Germinal center (tissue), 1 donor: ENCODE measurements at places on chromosomes 16 and 17.

DNA sequence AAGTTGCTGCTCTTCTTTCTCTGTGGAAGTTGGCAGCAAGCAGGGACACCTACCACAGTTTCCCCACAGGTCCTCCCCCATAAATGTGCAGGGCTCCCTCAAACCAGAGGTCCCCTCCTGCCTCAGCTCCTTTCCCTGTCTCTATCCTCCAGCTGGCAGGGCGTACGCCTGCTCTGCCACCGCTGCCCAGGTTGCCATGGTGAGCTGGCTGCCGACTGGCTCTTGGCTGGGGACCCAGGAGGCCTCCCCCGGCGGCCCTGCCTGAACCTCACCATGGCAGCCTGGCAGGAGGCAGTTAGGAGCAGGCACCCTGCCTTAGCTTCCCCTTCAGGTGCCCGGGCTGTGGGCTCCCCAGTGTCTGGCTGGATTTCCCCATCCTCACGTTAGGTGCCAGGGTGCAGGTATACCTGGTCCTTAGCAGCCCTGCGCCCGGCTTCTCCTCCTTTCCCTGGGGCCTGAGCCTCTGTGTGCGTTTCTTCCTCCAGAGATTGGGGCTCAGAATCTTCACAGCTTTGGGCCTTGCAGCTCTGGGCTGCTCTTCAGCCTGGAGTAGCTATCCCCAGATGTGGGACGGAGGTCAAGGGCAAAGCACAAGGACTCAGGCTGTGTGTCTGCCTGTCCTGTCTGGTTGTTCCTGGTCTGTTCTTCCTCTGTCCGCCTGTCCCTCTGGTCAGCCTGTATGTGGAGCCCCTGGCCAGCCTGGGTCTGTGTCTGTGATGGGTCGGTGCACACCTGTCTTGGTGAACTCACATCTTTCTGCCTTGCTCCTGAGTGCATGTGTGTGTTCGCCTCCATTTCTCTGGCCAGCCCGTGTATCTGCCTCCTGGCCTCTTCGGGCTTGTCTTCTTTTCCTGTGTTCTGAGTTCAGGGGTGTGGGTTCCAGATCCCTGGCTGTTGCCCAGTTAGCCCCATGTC is 15.7 kb downstream of the GJD3 start:
- DNase-seq = no peak

GRCh38 chr16:15575293-15576049 is 67.5 kb downstream of the MARF1 start:
- DNase-seq = no peak

- no peak for DNase-seq
These were observed 635.4 kb upstream of the GOT2 start for GRCh38 chr16:59369523-59369922.

DNA sequence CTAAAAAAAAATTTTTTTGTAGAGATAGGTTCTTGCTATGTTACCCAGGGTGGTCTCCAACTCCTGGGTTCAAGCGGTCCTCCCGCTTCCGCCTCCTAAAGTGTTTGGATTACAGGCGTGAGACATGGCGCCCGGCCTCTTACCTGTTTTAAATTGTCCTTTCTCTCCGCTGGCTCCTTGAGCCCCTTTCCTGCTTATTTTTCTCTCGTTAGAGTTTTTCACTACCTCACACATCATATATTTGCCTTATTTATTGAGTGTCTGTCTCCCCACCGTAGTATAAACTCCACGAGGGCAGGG is 760 bp upstream of the SEC14L5 start:
- no peak for DNase-seq

- no peak for DNase-seq
These were observed 760.5 kb upstream of the SOX9 start for GRCh38 chr17:71360301-71360700.

DNA sequence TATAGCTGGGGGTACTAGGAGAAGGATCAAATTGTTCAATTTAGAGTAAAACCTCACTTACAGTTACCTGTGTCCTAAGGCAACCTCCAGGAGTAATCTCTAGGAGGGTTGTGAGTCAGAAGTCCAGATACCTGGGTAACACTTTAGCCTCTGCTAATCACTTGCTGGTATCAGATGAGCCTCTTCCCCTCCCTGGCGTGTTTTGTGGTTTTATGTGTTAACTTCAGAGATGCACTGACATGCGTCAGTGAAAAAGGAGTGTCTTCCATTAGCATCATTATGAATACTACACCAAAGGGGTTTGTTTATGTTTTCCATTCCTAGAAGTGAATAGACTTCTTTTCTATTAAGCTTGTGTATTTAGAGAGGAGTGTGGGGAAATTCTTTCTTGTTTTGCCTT is 208.2 kb downstream of the FTO start:
- DNase-seq = no peak

GRCh38 chr16:49017501-49017900 is 264.1 kb downstream of the CBLN1 start:
- no peak for DNase-seq

GRCh38 chr16:9497750-9498149 is 406.3 kb downstream of the HAPSTR1 start:
- no peak for DNase-seq

DNA sequence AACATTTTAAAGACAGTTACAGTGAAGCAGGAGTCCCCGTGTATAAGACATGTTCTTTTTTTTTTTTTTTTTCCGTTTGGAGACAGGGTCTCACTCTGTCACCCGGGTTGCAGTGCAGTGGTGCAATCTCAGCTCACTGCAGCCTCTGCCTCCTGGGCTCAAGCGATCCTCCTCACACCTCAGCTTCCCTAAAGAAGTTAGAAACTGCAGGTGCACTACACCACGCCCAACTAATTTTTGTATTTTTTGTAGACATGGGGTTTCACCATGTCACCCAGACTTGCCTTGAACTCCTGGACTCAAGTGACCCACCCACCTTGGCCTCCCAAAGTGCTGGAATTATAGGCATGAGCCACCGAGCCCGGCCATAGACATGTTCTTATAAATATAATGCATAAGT is 3.0 kb downstream of the EVI2B start:
- DNase-seq = no peak

DNA sequence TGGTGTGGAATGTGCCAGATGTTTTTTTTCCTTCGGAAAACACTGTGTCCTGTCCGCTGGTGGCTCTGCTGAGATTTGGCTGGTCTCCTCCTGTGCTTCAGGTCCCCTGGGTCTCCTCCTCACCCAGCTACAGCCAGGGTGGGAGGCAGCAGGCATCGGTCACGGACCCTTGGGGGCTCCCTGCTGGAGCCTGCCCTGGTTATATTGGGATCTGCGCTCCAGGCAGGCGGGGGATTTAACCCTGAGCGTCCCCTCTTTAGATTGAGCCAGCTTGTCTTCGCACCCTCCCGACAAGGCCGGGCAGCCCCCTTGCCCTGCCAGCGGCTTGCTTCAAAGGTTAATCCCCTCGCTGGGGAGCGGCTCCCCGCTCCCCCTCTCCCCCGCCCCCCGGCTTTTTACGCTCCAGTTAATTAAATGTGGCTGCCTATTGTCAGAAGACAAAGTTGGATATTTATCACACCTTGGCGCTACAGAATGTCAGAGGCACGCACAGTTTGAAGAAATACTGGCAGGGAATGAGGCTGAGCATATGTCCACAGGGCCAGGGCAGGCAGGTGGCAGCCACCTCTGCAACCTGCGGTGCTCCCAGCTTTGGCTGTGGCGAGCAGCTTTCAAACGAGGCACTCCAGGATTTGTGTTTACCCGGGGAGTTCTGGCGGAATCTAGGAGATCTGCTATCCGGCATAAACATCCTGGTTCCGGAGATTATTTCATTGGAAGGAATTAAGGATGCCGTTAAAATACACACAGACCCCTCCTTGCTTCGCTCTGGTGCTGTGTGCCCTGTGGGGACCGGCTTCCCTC is 38.2 kb upstream of the GSE1 start:
- DNase-seq = no peak

GRCh38 chr17:6108382-6108781 is 38.2 kb downstream of the WSCD1 start:
- DNase-seq = no peak

- DNase-seq = no peak
These were observed 21.2 kb upstream of the MYO15B start for GRCh38 chr17:75566416-75566815.

DNA sequence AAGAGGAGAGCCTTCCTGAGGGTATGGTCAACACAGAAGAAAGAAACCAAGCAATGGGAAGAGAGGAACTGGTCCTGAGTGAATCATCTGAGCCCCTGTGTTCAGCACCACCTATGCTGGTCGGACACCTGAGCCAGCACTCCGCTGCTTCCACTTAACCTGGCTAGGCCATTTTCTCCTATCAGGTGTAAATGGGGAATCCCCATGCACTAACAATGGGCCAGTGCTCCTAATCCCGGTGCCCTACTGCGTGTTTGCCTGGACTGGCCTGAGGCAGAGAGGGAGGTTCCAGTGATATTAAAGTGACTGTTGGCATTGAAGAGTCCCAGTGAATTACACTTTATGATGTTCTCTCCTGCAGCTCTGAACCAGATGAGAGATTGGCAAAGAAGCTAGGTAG is 34.4 kb upstream of the XYLT2 start:
- no peak for DNase-seq

- DNase-seq = no peak
These were observed 26.3 kb upstream of the NACA2 start for GRCh38 chr17:61617330-61617729.

DNA sequence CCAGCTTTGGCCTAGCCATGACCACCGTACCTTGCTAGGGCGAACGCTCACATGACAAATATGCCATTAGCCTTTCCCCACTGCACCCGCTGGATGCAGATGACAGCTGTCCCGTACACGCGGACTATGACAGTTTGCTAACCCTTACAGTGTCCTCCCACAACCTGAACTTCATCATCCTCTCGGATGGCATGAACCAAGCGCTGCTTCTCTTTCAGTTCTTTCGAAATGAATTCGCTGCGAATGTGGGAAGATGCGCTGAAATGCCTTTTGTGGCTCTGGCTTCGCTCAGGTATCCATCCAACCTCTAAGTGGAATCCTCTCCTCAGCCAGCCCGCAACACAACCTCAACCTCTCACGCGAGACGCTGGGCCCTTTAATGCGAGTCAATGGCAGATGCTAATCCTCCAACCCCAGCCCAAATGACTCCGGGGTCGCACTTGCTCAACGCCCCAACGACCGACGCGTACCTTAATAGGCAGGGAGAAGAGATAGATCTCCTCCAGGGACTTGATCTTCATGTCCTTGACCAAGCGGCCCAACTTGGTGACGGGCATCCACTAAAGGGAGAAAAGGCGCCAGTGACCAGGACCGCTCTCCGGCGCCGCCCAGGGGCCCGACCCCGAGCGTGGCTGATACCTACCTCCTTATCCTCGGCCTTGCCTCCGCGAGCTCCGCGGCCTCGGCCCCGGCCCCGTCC is 670 bp downstream of the RPS2 start:
- DNase-seq = no peak
